A172 (cell line): ENCODE measurements at places on chromosomes 16 and 17. TPM values are rescaled to one million over a fixed set of nuclear protein-coding genes. Genes with fewer than 3 reads are reported as not detected.

- no peak for DNase-seq
Observed at GRCh38 chr16:30418350-30419181, 11.2 kb downstream of the ZNF771 start.

MIEF2 gene
- total RNA-seq: 19.4 and 27.7 TPM in 2 replicates

- DNase-seq: no peak
Observed at GRCh38 chr16:65760874-65761273, 605.6 kb upstream of the CDH5 start.

GRCh38 chr17:59848385-59848668, 44.4 kb downstream of the TUBD1 start:
- no peak for DNase-seq

- no peak for DNase-seq
Observed at GRCh38 chr16:74756203-74756602, 18.4 kb downstream of the FA2H start.

ANKRD11 gene
- total RNA-seq: 48.3 and 61.6 TPM in 2 replicates

HNF1B gene
- total RNA-seq: not detected in 2 replicates

DNA sequence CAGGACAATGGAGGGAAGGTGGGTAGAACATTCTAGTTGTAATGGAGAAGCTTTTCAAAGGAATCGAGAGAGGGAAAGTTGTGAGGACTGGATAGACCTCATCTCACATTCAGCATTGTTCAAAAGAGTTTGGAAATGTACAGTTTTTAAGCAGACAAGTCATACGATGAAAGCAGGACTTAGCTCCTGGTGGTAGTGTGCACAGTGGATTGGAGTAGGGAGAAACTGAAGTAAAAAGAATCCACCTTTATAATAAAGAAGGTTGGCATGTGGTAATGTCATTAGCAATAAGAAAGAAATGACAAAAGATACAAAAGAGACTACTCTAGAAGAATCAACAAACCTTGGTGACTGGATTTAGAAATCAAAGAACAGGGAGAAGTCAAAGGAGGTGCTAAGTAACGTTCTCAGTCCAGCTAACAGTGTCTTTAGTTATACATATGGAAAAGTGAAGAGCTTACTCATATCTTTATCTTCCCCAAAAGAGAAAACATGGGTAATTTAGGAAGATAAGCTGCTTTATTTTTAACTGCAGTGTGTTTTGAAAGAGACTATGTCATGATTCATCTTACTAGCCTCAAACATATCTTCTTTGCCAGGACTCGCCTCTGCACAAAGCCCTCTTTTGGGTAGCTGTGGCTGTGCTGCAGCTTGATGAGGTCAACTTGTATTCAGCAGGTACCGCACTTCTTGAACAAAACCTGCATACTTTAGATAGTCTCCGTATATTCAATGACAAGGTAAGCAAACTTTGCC, 18.7 kb upstream of the EVI2A start:
- peak; percentile 84 for DNase-seq

- DNase-seq: no peak
Observed at GRCh38 chr16:66832661-66833305, 2.0 kb upstream of the NAE1 start.

DNA sequence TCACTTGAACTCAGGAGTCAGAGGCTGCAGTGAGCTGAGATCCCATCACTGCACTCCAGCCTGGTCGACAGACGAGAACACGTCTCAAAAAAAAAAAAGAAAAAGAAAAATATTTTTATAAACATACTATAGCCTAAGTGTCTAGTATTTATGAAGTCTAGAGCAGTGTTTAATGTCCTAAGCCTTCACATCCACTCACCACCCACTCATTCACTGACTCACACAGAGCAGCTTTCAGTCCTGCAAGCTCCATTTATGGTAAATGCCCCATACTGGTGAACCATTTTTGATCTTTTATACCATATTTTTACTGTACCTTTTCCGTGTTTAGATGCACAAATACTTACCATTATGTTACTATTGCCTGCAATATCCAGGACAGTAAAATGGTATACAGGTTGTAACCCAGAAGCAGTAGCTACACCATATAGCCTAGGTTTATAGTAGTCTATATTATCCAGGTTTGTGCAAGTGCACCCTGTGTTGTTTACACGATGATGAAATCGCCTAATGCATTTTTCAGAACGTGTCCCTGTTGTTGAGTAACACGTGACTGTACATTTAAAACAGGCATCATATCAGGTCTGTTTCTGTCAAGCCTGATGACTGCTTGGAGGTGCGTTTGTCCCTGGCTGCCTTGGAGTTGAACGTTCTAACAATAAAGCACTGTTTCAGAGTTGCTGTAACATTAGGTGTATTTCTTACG, 10.1 kb downstream of the NUDT7 start:
- no peak for DNase-seq

DNA sequence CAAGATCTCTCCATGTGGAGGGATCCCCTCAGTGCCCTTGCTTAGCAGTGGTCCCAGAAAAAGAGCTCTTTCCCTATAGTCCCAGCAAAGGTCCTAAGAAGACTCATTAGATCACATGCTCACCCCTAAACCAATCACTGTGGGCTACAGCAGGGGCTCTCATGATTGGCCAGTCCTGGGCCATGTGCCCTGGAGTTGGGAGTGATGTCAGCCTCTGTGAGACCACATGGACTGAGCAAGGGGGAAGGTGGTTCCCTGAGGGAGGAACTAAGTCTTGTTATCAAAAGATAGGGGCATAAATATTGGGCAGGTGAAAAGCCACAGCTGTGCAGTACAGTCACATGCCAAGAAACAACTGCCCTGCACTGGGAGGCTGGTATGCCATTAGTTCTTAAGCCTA, 51.3 kb downstream of the SCNN1B start:
- no peak for DNase-seq

DNA sequence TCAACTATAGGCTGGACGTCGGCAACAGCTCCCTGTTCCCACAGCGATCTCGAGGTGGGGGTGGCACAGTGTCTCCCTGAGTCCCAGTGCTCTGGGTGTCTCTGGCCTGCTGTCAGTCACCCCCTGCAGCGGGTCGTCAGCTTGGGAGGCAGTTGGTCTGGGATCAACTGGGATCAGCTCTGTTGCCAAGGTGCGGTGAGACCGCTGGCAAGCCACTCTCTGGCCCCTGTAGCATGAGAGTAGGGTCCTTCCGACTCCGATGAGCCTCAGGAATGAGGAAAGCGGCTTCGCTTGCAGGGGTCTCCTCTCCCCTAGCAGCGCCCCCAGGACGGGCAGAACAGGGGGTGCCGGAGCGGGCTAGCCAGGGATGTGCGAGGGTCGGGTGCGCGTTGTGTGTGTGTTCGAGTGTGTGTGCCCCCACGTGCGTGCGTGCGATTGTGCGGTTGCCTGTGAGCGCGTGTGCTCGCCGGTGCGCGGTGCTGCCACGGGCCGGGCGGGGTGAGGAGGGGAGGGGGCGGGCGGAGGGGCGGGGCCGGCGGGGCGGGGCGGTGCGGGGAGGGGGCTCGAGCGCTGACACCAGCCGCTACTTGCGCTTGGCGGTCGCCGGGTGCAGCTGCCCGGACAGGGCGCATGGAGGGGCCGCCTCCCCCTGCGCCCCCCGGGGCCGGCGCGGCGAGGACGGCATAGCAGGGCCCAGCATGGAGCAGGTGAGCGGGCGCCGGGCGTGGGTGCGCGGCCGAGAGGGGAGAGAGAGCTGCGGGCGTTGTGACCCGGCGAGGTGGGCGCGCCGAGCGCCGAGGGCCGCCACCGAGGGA, 9.4 kb upstream of the ARHGAP23 start:
- DNase-seq: no peak

DNA sequence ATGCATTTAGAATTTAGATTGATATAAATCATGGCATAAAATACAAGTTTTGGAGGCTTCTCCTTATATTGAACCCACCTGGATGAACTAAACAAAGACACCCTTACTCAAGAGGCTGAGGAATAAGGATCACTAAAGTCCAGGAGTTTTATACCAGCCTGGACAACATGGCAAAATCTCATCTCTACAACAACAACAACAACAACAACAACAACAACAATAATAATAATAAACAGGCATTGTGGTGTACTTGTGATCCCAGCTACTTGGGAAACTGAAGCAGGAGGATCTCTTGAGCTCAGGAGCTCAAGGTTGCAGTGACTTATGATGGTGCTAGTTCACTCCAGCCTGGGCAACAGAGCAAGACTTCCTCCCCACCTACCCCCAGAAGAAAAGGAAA, 558.0 kb downstream of the TOX3 start:
- DNase-seq: no peak

DNA sequence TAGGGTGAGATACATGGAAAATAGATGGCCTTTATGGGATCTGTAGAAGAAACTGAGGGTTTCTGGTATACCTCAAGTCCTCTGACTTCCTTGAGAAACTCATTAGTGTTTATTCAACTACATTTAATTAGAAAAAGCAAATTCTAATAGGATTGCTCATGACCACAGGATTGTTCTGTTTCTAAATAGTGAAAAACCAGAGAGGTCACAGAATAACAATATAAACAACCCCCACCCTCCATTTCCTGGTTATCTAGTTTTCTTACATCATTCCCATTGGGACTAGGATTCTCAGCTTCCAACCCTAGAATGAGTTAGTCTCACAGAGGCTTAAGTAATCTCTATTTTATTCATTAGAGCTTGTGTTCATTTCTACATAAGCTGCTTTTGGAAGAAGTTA, 30.0 kb downstream of the SF3B3 start:
- DNase-seq: peak; percentile 26

- no peak for DNase-seq
Observed at GRCh38 chr16:50201787-50202186, 48.7 kb downstream of the TENT4B start.

- DNase-seq: no peak
Observed at GRCh38 chr17:69870751-69871199, 204.2 kb upstream of the KCNJ16 start.

DNA sequence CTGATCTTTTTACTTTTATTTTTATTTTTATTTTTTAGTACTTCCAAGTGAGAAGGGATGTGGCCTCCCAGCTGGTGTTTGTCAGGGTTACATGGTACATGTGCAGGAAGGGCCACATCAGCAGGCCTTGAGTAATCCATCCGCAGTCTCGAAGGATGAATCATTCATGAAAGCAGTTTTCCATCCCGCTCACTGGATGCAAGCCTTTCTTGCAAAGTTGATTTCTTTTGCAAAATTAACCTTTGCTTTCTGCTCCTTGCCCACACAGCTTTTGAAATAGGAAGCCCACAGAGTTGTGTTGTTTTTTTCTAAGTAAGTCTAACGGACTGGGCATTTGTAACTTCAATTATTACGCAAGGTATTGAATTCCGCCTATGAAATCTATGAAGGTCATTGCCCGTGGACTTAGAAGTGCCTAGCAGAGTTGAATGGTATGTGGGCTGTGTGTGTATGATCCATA, 157.4 kb downstream of the PRKCA start:
- peak; percentile 91 for DNase-seq

KCTD19 gene
- not detected in 2 replicates for total RNA-seq

QRICH2 gene
- total RNA-seq: 2.1 and 2.8 TPM in 2 replicates

- no peak for DNase-seq
Observed at GRCh38 chr17:49698005-49698404, 9.8 kb downstream of the SLC35B1 start.
